ENCODE measurements at places on chromosomes 5 and 9. TPM values are rescaled to one million over a fixed set of nuclear protein-coding genes. Genes with fewer than 3 reads are reported as not detected.

GRCh38 chr9:99660191-99660636 lies 161.5 kb upstream of the NR4A3 start:
- H3K27ac ChIP-seq = no peak overlapping the region
- no peaks in the 10 kb centered on the region for H3K4me1 ChIP-seq
- no peak for DNase-seq
- H3K4me3 ChIP-seq = no peak overlapping the region
- H3K27me3 ChIP-seq = peaks cover 47% of the 10 kb centered on the region
- no peaks in the 10 kb centered on the region for H3K36me3 ChIP-seq

DNA sequence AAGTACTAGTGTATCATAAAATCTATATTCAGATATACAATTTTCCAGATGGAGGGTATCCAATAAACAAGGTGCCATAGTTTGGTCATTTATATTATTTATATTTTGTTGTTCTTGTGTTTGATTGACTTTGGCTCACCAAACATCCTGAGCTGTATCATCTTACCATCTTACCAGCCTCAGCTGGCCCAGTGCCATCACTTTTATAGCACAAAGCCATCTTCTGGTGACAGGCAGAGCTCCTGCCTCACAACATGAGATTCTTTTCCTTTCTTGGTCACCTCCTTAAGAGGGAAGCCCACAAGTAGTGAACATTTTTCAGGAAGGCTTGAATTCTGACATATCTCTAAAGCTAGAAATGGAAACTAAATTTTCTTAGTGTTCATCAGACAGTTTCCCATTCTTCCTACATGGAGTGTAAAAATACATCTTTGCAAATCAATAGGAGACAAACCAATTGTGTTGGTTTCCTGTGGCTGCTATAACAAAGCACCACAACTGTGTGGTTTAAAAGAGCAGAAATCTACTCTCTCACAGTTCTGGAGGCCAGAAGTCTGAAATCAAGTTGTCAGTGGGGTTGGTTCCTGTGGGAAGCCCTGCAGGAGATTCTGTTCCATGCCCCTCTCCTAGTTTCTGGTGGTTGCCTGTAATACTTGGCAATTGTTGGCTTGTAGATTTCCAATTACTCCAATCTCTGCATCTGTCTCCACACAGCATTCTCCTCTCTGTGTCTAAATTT lies 341.8 kb downstream of the MAN2A1 start:
- no peak overlapping the region for H3K27ac ChIP-seq
- H3K4me3 ChIP-seq = no peak overlapping the region
- no peak for DNase-seq
- H3K4me1 ChIP-seq = peaks cover 11% of the 10 kb centered on the region

DNA sequence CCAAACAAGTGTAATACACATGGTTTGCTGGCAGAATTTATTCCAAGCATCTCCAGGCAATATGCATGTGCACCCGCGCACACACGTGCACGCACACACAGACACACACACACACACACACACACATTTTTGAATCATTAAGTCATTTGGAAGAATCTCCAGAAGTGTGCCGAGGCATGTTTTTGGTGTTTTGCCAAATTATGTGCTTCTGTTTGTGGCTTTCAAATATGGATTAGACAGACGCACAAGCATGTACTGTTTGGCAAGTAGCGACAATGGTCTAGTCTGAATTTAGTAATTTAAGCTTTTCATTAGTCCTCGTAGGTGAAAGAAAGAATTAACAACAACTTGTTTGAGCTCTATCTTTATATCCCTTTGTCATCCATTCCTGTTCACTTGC lies 36.7 kb downstream of the NFIB start:
- peaks cover 90% of the 10 kb centered on the region for H3K4me1 ChIP-seq
- H3K36me3 ChIP-seq = peaks cover 2% of the 10 kb centered on the region
- H3K4me3 ChIP-seq = no peak overlapping the region
- H3K27ac ChIP-seq = peak overlapping the region; percentile 10

Gene NEURL1B
- 1.5 TPM for total RNA-seq

- peak overlapping the region; percentile 23 for H3K27ac ChIP-seq
- H3K4me3 ChIP-seq = no peak overlapping the region
- peaks cover 62% of the 10 kb centered on the region for H3K36me3 ChIP-seq
- DNase-seq = peak; percentile 64
- no peaks in the 10 kb centered on the region for H3K27me3 ChIP-seq
Measured at GRCh38 chr5:138933522-138934290, 58.6 kb upstream of the LRRTM2 start.

DNA sequence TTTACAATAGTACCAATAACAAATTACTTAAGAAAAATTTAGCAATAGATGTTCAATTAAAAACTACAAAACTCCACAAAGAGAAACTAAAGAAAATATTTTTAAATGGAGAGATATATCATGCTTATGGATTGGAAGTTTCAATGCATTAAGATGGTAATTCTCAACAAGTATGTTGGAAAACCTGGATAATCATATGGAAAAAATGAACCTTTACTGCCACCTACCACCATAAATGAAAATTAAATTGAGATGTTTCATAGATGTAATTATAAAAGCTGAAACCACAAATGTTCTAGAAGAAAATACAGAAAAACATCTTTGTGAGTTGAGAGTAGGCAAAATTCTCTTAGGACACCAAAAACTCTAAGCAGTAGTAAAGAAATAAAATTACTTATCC lies 121.7 kb downstream of the ANKRD18B start:
- no peak overlapping the region for H3K27ac ChIP-seq
- no peak overlapping the region for H3K4me3 ChIP-seq
- H3K27me3 ChIP-seq = peaks cover 84% of the 10 kb centered on the region
- H3K36me3 ChIP-seq = no peaks in the 10 kb centered on the region
- DNase-seq = no peak

DNA sequence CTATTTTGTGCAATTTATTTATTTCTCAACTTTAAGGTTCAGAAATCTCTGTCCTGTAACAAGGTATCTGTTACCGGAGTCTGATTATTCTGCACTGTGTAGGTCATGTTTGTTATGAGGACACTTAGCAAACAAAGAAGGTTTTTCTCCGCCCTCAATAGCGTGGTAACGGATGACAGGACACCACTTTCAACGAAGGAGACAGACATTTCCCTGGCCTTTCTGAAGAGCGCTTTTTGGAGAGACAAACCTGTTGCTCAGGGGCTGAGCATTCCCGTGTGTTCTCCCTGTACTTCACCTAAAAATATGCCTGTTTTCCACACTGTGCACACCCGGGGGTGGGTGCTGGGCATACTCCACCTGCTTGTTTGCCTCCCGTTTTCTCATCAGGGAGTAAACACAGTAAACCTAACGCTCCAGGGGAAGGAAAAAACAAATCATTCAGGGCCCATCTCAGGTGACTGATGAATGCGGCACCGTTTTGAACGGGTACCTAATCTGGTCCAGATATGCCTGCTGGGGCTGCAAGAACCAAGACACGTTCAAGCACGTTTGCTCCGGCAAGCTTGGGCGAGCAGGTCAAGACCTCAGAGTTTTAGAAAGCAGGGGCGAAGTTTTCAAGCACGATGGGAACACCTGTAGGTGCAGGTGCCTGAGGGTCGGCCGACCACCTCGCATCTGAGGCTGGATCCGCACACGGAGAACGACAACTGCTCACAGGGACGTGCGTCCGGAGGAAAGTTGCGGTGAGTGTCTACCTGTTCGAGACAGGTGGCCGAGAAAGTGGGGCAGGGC lies 859 bp downstream of the RETREG1 start:
- H3K27ac ChIP-seq = no peak overlapping the region
- H3K36me3 ChIP-seq = no peaks in the 10 kb centered on the region
- no peak for DNase-seq
- H3K4me1 ChIP-seq = peaks cover 8% of the 10 kb centered on the region
- peak overlapping the region; percentile 72 for H3K4me3 ChIP-seq

GRCh38 chr9:124198331-124198730 lies 59.4 kb upstream of the NEK6 start:
- H3K36me3 ChIP-seq = no peaks in the 10 kb centered on the region
- H3K4me1 ChIP-seq = no peaks in the 10 kb centered on the region
- no peak for DNase-seq
- no peak overlapping the region for H3K27ac ChIP-seq
- no peak overlapping the region for H3K4me3 ChIP-seq

Gene MARCHF11
- not detected for total RNA-seq

GRCh38 chr9:76537150-76537646 lies 78.2 kb downstream of the GCNT1 start:
- no peaks in the 10 kb centered on the region for H3K36me3 ChIP-seq
- peaks cover 35% of the 10 kb centered on the region for H3K4me1 ChIP-seq
- no peak overlapping the region for H3K4me3 ChIP-seq
- no peaks in the 10 kb centered on the region for H3K27me3 ChIP-seq

Gene BTF3
- total RNA-seq = 565 TPM

GRCh38 chr9:101880846-101881245 lies 142.4 kb upstream of the GRIN3A start:
- H3K27ac ChIP-seq = no peak overlapping the region
- H3K27me3 ChIP-seq = no peaks in the 10 kb centered on the region
- H3K4me3 ChIP-seq = no peak overlapping the region
- no peaks in the 10 kb centered on the region for H3K36me3 ChIP-seq
- no peaks in the 10 kb centered on the region for H3K4me1 ChIP-seq

Gene C9orf43
- total RNA-seq = 0.43 TPM

DNA sequence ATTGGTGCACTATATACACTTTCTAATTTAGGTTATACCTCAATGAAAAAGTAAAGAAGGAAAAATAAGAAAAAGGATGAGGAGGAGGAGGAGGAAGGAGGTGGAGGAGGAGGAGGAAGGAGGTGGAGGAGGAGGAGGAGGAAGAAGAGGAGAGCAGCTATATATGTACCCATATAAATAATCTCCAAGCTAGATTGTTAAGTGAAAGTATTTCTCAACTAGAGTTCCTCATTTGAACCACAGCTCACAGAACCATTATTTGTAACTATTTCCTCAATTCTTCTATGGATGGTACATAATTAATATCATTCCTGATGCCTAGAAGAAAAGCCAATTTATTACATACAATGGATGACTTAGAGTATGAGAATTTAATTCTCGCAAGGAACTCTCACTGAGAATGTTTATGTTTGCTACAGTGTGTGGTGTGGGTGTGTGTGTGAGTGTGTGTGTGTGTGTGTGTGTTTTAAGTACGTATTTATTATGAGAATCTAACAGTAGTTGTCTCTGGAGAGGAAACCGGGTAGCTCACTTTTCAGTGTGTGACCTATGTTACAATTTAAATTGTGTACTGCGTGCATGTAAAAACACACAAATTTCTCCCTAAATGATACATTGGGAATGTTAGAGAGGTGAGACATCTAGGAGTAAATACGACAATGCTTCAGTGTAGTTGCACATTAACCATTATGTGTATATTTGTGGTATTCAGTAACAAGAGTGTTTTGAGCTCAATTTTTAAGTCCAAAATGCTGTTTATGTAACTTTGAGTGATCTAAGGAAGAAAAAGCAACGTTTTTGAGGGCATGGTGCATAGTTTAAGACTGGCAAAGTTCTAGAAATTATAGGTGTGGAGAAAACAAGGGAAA lies 20.2 kb upstream of the NREP start:
- peaks cover 78% of the 10 kb centered on the region for H3K4me1 ChIP-seq
- DNase-seq = no peak
- H3K27ac ChIP-seq = peak overlapping the region; percentile 36
- H3K4me3 ChIP-seq = no peak overlapping the region
- H3K27me3 ChIP-seq = no peaks in the 10 kb centered on the region
- H3K36me3 ChIP-seq = no peaks in the 10 kb centered on the region

- no peaks in the 10 kb centered on the region for H3K36me3 ChIP-seq
- H3K4me3 ChIP-seq = no peak overlapping the region
- H3K4me1 ChIP-seq = peaks cover 9% of the 10 kb centered on the region
- no peak overlapping the region for H3K27ac ChIP-seq
- H3K27me3 ChIP-seq = no peaks in the 10 kb centered on the region
Measured at GRCh38 chr5:103291606-103292005, 33.0 kb downstream of the MACIR start.

Gene IFNB1
- total RNA-seq = not detected

DNA sequence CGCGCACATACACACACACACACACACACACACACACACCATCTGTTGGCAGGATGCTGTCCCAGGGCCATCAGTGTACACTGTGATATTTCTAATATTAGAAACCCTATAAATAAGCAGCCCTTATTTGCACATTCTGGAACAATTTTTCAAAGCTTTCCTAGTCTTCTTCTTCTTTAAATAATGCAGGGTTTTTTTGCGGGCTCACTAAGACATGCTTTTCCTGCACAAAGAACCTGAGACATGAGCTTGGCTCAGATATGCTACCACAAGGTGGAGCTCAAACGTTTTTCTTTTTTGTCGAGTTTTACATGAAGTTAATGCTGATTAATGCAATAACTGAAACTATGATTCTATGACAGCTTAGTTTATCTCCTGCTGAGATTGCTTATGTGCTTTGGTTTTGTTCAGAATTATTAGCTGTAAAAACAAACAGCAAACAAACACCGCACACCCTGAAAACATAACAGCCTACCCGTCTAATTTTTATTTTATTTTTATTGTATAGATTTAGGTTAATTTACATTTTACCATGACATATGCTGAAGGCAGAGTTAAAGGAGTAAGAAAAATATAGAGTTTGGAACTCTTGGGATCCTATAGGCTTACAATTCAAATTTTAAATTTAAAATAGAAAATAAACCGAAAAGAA lies 95.8 kb downstream of the ALDH1A1 start:
- H3K27ac ChIP-seq = no peak overlapping the region
- no peak for DNase-seq
- no peaks in the 10 kb centered on the region for H3K4me1 ChIP-seq
- H3K36me3 ChIP-seq = no peaks in the 10 kb centered on the region
- H3K27me3 ChIP-seq = peaks cover 6% of the 10 kb centered on the region
- H3K4me3 ChIP-seq = no peak overlapping the region

Gene UGT3A1
- not detected for total RNA-seq

GRCh38 chr5:2224689-2225088 lies 342.0 kb upstream of the IRX4 start:
- peaks cover 3% of the 10 kb centered on the region for H3K27me3 ChIP-seq
- H3K4me3 ChIP-seq = no peak overlapping the region
- no peaks in the 10 kb centered on the region for H3K36me3 ChIP-seq

Gene IL3
- total RNA-seq = not detected

DNA sequence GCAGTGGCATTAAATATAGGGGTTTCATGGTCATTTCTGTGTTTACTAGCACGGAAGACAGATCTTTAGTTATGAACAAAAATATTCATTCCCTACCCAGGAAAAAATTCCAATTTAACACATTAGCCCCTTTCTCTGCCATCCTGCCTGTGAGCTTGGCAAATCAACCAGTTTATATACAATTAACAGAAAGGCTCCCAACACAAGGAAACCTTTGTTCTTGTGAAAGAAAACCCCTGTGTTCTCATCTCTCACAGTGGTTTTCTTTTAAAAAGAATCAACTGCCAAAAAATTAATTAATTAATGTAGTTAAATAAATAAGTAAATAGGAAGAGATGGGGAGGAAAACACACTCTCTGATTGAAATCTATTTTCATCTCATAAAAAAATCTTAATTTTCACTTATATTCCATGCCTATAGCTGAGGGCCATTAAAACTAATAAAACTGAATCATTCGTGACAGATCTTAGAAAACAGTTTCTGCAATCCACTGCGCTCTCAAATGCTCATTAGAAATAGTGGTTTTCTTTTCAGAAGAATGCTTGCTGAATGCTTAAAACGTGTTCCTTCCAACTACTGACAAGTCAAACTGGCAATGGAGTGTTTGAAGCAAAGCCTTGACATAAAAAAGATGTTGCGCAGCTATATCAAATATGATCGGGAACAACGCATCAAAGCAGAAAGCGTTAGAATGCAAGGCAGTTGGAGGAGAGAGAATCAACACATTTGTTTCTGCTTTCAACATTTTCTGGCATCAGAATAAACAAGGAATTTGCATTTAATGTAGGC lies 387.7 kb downstream of the TLR4 start:
- H3K27ac ChIP-seq = no peak overlapping the region
- no peaks in the 10 kb centered on the region for H3K4me1 ChIP-seq
- no peaks in the 10 kb centered on the region for H3K27me3 ChIP-seq
- no peak overlapping the region for H3K4me3 ChIP-seq
- no peaks in the 10 kb centered on the region for H3K36me3 ChIP-seq

Gene TICAM2
- total RNA-seq = 2.8 TPM

Gene FST
- total RNA-seq = 10.5 TPM

All from osteocyte (in vitro differentiated cells).